Urinary bladder (tissue), 4 donors: ENCODE measurements at places on chromosomes 3 and 15.

GRCh38 chr3:17833786-17834559 is 91.5 kb upstream of the TBC1D5 start:
- no peak for DNase-seq

GRCh38 chr3:141399200-141399599 is 30.9 kb downstream of the ZBTB38 start:
- DNase-seq, result no peak

DNA sequence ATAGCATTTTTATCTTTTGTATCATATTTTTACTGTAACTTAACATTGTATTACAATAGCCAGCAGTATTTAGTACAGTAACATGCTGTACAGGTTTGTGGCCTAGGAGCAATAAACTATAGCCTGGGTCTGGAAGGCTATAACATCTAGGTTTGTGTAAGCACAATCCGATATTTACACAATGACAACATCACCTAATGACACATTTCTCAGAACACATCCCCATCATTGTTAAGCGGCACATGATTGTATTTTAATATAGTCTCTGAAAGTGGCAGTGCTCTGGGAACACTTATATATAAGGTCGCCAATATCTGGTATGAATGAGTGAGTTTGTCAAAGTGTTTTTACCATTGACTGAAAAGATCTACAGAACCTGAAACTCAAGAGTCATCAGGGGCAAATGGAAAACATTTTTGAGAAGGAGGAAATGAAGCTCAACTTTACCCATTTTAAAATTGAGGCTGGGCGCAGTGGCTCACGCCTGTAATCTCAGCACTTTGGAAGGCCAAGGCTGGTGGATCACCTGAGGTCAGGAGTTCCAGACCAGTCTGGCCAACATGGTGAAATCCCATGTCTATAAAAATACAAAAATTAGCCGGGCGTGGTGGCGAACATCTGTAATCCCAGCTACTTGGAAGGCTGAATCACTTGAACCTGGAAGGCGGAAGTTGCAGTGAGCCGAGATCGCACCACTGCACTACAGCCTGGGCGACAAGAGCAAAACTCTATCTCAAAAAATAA is 38.8 kb upstream of the TNFSF10 start:
- no peak for DNase-seq

- DNase-seq, result no peak
Observed at GRCh38 chr15:41926185-41927056, 32.6 kb upstream of the SPTBN5 start.

- no peak for DNase-seq
Observed at GRCh38 chr3:34882764-34883163, 756.6 kb upstream of the ARPP21 start.

GRCh38 chr3:70999730-71000129 is 583.8 kb downstream of the FOXP1 start:
- DNase-seq, result no peak
